Cardiac muscle cell (in vitro differentiated cells and primary cell): ENCODE measurements at places on chromosomes 6 and 20.

DNA sequence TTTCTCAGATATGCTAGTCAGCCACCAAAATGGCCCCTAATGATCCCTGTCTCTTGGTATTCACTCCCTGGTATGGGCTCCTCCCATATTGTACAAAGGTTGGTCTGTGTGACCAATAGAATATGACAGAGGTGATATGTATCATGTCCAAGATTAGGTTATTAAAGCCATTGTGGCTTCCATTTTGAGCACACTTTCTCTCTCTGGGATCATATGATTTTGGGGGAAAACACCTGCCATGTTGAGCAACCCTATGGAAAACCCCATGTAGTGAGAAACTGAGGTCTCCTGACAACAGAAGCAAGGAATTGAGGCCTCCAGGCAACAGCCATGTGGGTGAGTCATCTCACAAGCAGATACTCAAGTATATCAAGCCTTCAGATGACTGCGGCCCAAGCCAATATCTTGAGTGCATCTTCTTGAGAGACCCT is 7.1 kb upstream of the ZNF318 start:
- no peak for DNase-seq

DNA sequence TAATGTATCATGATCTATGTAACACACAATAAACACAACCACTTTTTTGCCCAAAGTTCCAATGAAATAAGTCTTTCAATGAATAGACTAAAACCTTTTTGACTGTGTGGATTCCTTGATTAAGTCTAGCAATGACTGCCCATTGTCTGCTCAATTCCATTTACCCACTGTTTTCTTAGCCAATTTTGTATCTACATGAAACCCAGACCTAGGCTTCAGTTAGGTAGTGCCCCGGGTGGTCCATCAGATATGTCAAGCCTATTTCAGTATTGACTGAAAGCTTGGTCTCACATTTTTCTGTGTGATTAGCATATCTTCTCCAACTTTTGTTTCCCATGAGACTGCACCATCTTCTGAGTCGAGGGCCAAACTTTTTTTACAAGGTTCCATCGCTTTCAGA is 615.0 kb downstream of the C6orf118 start:
- no peak for DNase-seq

DNA sequence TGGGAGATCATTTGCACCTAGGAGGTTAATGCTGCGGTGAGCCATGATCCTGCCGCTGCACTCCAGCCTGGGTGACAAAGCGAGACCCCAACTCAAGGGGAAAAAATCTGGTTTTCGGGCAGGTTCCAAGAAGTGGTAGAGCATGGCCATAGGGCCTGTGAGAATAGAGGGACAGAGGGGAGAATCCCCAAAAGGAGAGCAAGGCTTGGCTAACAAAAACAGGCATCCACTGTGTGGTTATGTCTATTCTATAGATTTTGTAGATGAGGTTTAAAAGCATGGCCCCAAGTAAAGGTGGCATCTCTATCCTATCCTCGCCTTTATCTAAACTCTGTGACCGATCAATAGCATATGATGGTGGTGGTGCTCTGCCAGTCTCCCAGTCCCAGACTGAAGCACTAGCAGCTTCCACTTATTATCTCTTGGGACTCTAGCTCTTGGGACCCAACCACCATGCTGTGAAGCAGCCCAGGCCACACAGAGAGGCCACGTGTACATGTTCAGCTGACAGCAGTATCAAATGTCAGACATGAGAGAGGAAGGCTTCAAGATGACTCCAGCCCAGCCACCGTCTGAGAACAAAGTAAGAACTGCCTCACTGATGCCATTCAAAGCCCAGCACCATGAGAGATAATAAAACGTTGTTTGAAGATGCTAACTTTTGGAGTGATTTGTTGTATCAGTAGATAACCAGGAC is 27.7 kb downstream of the EIF2S2 start:
- DNase-seq = no peak

- DNase-seq = no peak
These were observed 2.6 kb downstream of the MEP1A start for GRCh38 chr6:46795816-46796215.

DNA sequence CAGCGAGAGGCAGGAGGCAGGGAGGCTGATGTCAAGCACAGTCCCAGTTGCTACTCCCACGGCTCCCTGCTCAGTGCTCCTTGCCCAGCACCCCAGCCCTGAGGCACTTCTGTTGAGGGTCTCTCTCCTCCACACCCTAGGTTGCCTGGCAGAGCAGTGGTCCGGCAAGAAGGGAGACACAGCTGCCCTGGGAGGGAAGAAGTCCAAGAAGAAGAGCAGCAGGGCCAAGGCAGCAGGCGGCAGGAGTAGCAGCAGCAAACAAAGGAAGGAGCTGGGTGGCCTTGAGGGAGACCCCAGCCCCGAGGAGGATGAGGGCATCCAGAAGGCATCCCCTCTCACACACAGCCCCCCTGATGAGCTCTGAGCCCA is 9.1 kb downstream of the CNPY3 start:
- no peak for DNase-seq

DNA sequence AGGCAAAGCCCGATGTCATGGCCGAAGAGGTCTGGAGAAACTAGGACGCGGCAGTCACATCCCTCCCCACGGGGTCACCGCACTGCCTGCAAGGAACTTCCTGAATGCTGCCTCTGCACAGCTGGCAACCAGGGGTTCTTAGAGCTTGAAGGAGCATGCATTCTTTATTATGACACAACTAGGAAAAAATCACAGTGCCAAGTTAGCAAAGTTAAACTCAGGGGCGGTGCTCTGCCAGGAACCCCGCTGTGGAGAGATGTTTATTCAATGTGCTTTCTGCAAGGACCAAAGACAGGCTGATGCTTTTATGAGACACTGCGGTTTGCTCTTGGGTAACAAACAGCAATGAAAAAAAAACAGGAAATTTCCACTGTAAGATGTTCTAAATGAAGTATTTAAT is 287.3 kb upstream of the FOXQ1 start:
- no peak for DNase-seq

DNA sequence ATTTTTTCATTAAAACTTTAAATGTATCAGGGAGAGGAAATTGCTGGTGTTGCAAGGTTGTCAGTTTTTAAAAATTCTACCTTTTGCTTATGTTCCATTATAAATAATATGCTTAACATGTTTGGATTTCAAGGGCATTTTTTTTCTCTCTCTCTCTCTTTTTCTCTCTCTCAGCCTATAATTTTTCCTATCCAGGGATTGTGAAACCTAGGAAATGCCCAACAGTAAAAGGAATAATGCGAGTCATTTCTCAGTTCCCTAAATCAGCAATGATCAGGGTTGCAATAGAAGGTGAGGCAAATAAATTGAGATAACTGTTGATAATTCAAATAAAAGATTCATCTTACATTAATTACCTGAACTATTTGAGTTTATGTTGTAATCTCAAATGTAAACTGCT is 53.2 kb upstream of the IFNGR1 start:
- DNase-seq = no peak

- no peak for DNase-seq
These were observed 208.2 kb downstream of the THBS2 start for GRCh38 chr6:169045486-169045885.

DNA sequence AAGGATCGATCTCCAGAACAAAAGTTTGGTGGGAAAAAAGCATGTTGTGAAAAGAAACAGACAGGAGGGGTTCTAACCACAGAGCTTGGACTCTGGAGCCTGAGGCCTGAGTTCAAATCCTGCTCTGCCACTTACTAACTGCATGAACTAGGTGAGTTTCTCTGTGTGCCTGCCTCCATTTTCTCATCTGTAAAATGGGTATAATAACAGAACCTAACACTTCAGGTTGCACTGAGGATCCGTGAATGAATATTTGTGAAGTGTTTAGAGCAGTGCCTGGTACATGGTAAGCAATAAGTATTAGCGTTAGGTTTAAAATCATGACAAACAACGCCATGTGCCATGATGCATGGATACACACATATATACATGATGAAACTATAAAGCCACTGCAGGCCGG is 36.6 kb downstream of the TTLL9 start:
- DNase-seq = no peak

DNA sequence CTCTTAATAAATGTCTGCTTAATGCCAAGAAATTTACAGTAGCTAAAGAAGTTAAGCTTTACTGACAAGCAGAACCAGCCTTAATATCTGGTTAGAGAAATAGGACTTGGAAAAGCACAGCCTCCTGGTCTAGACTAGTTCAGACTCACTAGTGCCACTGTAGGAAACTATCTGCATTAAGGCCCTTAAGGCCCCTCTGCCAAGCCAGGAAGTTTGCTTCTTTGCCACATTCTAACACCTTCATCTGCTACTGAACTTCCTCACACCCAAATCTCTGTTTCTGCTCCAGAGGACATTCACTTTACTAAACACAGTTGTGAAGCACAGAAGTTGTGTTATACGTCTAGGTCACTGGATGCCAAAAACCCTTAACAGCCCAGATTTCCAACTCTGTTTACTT is 302.8 kb downstream of the BTBD9 start:
- no peak for DNase-seq

DNA sequence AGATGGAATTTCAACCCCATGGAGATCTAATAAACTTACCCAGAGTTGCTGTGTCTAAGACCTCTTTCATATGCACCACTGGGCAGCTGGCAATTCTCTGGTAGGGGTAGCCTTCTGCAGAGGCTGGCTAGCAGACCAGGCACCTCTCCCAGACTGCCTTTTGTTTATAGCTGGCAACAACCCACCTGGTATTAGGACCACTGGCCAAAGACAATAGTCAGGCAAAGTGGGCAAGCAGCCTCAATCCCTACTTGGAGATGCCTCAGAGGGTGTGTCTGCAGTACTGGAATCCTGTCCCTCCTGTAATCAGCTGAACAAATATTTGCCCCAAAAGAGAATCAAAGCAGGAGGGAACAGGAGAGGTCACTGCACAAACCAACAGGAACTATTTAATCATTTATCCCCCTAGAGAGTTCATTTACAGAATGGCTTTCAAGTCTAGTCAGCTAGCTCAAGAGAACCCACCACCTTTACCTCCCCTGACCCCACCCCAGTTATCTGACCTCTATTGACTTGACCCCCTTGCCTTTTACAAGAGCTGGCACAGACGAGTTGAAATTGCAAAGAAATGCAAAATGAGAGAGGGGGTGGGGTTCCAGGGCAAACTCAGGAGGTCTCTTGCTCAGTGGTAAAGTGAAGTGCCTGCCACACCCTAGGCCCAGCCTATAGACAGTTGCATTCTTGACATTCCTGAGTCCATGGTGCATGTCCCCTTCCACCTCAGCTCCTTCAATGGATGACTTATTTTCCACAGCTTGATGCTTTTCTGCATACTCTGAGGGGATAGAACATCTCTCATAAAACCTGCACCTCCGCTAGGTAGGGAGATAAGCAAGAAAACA is 2.8 kb downstream of the BCL2L1 start:
- DNase-seq = no peak

DNA sequence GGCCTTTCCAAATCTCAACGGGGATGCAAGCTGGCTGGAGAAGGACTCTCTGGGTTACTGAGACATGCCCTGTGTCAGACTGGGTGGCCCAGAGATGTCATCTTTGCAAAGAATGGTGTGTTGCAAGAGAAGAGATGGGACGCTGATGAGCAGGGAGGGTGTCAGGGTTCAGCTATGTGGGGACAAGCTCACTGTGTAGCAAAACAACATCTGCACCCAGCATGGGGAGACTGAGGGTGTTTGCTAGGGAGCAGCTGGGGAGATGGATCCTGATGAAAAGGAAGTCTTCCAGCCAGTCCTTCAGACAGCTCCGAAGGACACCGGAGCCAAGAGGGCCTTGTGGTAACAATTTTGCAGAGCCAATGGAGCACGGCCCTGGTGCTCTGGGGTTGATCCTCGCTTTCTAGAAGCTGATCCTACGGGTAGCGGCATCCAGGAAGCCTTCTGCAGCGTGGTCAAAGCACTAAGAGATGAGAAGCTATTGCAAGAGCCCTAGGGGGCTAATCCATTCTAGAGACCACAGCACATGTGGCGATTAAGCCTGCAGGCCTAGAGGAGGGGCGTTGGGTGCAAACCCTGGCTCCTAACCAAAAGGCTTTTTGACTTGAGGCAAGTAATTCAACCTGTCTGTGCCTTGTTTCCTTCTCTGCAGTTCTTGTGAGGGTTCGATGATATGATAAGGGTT is 39.9 kb downstream of the EDN3 start:
- DNase-seq = no peak

DNA sequence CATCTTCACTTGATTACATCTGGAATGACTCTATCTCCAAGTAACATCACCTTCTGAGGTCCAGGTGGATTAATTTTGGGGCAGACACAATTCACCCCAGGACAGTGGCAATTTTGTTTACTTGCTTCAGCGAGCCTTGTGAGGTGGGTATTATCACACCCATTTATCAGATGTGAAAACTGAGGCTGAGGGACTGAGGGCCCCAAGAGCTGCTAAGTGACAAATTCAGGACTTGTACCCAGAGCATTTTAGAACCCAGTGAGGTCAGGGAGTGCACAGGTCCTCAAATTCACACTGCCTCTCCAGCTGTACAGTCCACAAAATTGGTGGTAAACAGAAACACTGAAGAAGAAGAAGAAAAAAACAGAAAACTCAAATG is 125.2 kb upstream of the PMEPA1 start:
- DNase-seq = no peak

DNA sequence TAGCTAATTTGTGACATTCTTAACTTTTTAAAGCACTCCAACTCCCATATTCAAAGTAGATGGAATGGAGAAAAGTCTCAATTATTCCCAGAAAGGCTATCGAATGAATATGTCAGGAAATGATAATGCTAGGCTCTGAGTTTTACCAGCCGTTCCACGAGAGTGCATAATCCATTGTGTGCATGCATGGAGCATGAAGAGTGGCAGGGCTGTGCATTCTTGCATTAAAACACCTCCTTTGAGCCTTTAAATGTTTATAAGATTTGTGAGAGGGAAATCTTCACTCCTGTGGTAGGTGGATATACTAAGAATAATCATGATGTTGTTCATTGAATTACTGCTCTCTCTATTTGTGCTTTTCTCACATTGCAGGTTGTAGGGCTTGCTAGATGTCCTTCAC is 178.3 kb downstream of the CARMIL1 start:
- no peak for DNase-seq

GRCh38 chr20:43159994-43160393 is 29.7 kb downstream of the PTPRT start:
- no peak for DNase-seq

DNA sequence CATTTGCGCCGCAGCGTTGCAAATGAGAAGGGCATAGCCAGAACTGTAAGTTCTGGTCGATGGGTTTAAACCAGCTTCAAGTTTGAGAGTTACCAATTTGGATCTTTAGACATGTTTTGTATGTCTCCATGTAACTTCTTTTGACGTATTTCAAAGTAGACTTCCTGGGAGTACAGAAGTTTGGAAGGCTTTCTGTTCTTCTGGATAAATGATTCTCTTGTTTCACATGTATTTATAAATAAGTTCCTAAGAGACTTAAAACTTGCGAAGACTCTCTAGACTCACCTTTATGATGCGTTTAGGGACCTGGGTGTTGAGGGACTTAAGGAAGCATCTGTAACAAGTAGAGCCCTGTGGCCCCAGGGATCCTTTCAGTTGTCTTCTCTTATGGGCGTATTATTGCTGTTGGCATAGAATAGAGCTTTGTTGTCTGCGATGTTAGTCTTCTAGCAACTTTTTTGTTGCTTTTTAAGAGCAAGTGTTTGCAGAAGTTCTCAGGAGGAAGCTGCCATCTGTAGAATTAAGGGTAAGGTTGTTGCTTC is 1.3 kb downstream of the CDYL start:
- DNase-seq = no peak

GRCh38 chr6:17525637-17526036 is 74.5 kb upstream of the FAM8A1 start:
- DNase-seq = no peak

- DNase-seq = no peak
These were observed 10.2 kb downstream of the DLL1 start for GRCh38 chr6:170280689-170281045.

- no peak for DNase-seq
These were observed 38.7 kb downstream of the GTF2H5 start for GRCh38 chr6:158206740-158207421.

GRCh38 chr20:48026981-48027592 is 241.8 kb upstream of the SULF2 start:
- DNase-seq = no peak
